ENCODE measurements at places on chromosomes 5 and 9. TPM values are rescaled to one million over a fixed set of nuclear protein-coding genes. Genes with fewer than 3 reads are reported as not detected.

RAPGEF6 gene
- total RNA-seq: 48.4 TPM

IL13 gene
- not detected for total RNA-seq

- no peak for DNase-seq
Observed at GRCh38 chr9:36126016-36126730, 10.4 kb upstream of the GLIPR2 start.

GRCh38 chr9:122164286-122164685 lies 4.6 kb downstream of the MORN5 start:
- DNase-seq: no peak

Measured in sciatic nerve (tissue), 2 donors.